IPS DF 6.9 (cell line): ENCODE measurements at places on chromosomes 11 and 22.
A peak's percentile ranks its signal among the peaks of the same experiment; 100 is the strongest.

GRCh38 chr11:41954034-41954433, 494.6 kb upstream of the LRRC4C start:
- DNase-seq = no peak

DNA sequence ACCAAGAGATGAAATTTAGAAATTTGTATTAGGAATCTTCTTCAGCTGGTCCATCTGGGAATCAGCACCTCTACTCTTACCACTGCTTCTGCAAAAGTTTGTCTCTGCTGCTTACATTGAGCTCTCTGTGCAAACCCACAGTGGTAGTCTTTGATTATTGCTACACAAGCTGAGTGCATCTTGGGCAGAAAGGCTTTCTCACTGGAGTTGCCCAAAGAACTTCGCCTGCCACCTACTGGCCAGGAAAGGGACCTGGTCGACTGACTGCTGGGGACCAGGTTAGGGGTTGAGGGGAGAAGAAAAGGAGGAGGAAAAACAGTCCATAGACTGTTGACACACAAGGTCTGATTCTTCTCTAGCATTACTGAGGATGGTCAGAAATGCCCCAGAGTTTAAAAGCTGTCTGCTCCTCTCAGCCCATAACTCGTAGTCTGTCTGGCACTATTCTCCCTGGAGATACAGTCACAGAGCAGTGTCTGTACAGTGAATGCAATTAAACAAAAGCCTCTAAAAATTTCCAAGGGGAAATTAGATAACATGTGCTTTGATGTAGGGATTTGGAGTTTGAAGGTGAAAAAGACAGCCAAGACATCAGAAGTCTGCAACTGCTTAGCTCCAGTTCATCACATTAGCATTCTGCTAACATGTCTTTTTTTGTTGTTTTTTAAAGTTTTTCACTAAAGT, 215.0 kb upstream of the CTSC start:
- DNase-seq = peak; percentile 37

DNA sequence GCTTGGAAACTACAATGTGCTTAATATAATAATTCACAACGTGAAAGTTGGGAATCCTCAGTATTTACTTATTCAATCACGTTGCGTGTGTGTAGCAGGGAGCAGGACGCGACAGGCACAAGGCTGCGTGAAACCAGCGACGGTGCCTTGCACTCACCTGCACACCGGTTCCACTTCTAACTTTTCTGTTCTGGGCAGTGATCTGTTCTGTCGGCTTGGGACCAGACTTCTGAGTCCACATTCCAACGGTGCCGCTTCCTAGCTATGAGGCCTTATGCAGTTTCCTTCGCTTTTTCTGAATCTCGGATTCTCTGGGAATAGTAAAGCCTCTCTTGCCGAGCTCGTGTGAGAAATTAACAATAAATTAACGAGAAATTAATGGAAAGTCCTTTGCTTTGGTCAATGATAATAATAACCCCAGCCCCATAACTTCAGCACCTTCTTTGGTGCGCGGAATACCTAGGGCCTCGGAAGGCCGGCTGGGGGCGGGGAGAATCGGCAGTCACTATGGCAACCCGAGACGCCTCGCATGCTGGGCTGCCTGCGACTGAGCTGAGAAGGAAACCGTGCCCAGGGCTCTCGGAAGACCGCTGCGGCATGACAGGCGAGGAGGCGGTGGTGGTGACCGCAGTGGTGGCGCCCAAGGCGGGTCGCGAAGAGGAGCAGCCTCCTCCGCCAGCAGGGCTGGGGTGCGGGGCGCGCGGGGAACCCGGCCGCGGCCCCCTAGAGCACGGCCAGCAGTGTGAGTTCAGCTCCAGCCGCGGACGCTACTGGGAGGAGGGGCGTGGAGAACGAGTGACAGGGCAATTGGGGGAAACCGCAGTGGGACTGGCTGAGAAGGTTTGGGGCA, at the start of gene C11orf97:
Gene C11orf97, plus strand, starts transcription at position 530 of the 850 bp plus-strand sequence. Its CDS starts 68 bp downstream, at position 598.
- no peak for DNase-seq

DNA sequence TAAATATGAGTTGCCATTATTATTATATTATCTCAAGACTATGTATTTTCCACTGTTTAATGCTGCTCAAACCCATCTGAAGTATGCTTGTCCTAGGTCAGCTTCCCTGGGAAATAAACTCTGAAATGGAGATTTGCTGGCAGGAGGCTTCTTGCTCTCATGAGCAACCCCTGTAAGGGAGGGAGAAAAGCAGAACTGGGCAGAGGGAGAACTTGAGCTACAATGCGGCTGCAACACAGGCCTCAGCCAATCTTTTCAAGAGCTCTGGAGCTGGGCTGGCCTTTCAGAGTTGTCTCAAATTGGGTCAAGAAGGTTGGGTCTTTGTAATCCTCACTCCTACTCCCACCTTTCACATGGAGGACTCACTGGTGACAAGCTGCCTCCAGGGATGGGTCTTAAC, 412.6 kb downstream of the TENM4 start:
- DNase-seq = no peak

DNA sequence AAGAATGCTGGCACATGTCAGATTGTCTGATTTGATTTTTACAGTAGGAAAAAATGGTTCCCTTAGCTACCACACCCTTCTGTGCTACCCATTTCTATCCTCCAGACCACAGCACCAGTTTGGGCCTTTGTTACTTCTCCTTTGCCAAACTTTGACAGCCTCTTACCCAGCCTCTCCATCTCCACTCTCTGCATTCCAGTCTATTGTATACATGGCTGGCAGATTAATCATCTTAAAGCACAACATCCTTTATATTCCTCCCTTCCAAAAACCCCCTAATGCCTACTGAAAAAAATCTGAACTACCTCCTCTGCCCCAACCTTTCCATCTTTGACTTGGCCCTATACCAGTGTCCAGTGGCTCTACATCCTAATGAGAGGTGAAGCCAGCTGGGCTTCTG, 10.8 kb upstream of the PANX1 start:
- DNase-seq = no peak

DNA sequence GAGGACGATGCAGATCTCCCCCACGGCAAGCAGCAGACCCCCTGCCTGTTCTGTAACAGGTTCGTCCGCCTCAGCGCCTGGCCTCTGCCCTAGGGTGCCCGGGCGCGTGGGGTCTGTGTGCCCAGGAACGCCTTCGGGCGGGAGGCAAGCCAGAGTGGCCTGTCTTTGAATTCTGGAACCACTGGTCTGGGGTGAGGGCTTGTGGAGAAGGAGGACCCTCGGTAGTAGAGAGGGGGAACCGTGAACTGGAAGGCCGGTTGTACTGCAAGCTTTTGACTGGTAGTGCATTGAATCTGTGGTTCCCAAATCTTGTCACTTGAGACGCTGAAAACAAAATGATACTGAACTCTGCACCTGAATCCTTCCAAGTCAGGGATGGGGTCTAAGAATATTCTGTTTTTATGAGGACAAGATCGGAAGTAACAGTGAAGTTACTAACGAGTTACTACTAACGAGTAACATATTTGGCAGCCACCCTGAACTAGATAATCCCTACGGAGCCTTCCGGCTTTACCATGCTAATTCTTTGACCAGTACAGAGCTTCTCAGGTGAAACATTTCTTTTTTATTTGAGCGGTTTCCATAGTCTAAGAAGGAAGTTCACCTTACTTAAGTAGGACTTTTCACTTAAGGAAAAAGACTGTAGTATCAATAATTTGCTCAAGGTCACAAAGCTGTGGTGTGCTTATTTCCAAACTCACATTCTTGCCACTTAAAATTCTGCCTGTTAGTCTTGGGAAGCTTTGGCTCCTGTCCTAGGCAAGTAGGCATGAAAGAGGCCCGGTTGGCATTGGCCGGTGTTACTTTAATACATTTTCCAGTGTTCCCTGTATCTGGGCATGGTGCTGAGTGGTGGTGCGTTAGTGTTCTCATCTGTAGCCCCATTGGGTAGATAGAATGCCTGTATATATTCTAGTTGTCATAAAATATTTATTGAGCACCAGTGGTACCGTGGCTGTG, 860 bp downstream of the PRMT3 start:
- DNase-seq = no peak
